Activated CD4-positive, alpha-beta T cell treated with anti-CD3 and anti-CD28 coated beads, Interleukin-2, amount 10 ng/mL, durations not matched to agents 7 days and 5 days (primary cell): ENCODE measurements at places on chromosomes 11 and 22.
A peak's percentile ranks its signal among the peaks of the same experiment; 100 is the strongest.

DNA sequence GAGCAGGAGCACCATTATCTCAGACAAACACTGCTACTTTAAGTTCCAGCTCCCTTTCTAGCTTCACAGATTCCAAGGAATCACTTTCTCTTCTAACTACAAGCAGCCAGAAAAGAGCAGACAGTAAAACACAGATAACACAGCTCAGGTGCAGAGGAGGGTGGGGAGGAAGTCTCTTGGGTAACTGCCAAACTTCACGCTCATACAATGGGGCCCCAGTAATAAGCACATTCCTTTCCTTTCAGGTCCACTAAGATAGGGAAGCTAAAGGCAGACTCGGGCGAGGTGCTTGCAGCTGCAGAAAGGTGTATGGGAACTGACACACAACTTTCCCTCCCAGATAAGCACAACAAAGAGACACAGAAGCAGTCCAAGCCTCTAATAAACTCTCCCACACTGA is 69.2 kb upstream of the OR9G4 start:
- H3K4me1 ChIP-seq = no peaks in the 10 kb centered on the region
- H3K36me3 ChIP-seq = no peaks in the 10 kb centered on the region
- H3K4me3 ChIP-seq = no peak overlapping the region
- H3K27ac ChIP-seq = no peak overlapping the region
- no peaks in the 10 kb centered on the region for H3K27me3 ChIP-seq
- no peak for DNase-seq

DNA sequence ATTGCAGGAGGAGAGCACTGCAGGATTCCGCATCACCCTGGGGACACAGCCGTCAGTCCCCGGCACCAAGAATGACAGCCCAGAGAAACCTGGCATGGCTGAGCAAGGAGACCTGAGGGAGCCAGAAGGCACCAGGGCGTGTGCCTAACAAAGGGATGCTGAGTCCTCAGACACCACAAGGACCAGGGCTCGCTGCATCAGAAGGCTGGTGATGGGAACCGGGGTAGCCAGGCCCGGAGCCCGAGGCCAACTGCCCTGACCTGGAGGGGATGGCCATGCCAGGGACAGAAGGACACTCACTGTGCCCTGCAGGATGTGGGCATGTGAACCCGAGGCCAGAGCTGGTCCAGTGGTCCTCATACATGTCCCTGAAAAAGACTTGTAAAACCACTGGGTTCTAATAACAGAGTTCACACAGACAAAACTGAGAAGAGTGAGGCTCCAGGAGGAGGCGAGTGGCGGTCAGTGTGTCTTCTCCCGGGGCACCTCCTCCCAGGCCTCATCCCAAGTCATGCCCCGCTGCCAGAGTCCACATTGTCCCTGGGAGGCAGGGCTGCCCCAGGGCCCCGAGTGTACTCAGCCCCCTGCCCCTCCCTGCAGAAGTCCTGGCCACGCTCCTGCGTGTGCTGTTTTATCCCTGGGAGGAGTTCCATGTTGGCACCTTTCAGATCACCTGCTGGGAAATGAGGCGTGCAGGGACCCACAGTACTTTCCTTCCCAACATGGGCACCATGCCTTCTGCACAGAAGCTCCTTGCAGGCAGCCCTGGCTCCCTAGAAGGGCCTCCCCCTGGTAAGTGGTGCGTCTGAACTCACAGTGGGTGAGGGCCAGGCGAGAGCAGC is 42.5 kb downstream of the TBX1 start:
- H3K4me3 ChIP-seq = no peak overlapping the region
- no peak for DNase-seq
- H3K27me3 ChIP-seq = no peaks in the 10 kb centered on the region
- H3K27ac ChIP-seq = no peak overlapping the region
- no peaks in the 10 kb centered on the region for H3K36me3 ChIP-seq

DNA sequence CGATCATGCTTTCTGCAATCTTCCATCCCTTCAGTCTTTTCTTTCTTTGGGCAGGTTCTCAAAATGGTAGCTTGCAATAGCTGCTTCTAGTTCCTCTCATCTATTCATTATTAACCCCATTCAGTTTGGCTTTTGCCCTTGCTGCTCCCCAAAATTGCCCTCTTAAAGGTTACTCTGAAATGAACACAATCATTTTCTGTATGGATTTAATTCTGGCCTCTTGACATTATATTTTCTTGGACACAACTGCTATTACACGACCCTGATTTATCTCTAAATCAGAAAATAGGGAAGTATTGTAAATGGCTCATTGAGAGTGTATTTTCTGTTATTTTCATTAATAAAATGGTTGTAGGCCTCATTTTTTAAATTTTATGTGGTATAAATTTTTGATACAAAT is at the start of gene ANGPTL5:
Gene ANGPTL5, minus strand, starts transcription at position 101 of the 400 bp plus-strand sequence. CDS start 8,613 bp downstream, outside the sequence.
- peak within 1 kb of the TSS; percentile 87 for H3K4me3 ChIP-seq
- no peaks in the 10 kb centered on the region for H3K27me3 ChIP-seq
- DNase-seq = no peak
- H3K4me1 ChIP-seq = peaks cover 25% of the 10 kb centered on the region

- peaks cover 46% of the 10 kb centered on the region for H3K4me1 ChIP-seq
- H3K27ac ChIP-seq = no peak overlapping the region
- no peak overlapping the region for H3K4me3 ChIP-seq
- H3K27me3 ChIP-seq = no peaks in the 10 kb centered on the region
These were observed 126.7 kb upstream of the MTMR2 start for GRCh38 chr11:96050435-96051182.

- H3K27me3 ChIP-seq = peaks cover 42% of the 10 kb centered on the region
- DNase-seq = no peak
- no peak overlapping the region for H3K4me3 ChIP-seq
- no peaks in the 10 kb centered on the region for H3K36me3 ChIP-seq
- H3K4me1 ChIP-seq = no peaks in the 10 kb centered on the region
These were observed 117.4 kb downstream of the RRM1 start for GRCh38 chr11:4211991-4212390.

DNA sequence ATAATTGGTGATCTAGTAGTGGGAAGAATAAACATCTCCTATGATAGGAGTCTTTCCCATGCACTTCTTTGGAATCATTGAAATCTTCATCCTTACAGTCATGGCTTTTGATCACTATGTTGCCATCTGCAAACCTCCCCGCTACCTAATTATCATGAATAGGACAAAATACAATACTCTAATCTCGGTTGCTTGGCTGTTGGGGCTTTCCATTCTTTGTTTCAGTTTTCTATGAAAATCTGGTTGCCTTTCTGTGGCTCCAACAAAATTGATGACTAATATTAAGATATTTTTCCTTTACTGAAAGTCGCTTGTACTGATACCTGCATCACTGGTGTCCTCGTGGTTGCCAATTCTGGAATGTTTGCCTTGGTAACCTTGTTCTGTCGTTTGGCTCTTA is 11.9 kb downstream of the OR4C6 start:
- no peak for DNase-seq
- H3K27ac ChIP-seq = no peak overlapping the region
- no peaks in the 10 kb centered on the region for H3K36me3 ChIP-seq
- no peaks in the 10 kb centered on the region for H3K27me3 ChIP-seq
- no peaks in the 10 kb centered on the region for H3K4me1 ChIP-seq

DNA sequence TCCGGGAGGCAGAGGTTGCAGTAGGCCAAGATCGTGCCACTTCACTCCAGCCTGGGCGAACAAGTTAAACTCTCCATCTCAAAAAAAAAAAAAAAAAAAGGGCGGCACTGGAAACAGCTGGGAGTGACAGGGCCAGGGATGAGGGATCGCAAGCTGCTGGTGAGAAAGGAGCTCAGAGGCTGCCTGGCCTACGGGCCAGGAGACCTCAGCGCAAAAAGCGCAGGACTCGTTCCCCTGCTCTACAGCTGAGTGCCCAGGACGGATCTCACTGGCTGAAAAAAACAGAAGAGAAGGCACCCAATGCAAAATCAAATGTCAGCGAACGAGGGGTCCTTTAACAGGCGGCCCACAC is 650 bp upstream of the NUP50 start:
- H3K27me3 ChIP-seq = no peaks in the 10 kb centered on the region
- DNase-seq = no peak
- peak overlapping the region; percentile 92 for H3K27ac ChIP-seq
- H3K36me3 ChIP-seq = peaks cover 30% of the 10 kb centered on the region

- H3K36me3 ChIP-seq = peaks cover 53% of the 10 kb centered on the region
- no peak overlapping the region for H3K4me3 ChIP-seq
- DNase-seq = no peak
- no peaks in the 10 kb centered on the region for H3K27me3 ChIP-seq
- no peak overlapping the region for H3K27ac ChIP-seq
- peaks cover 19% of the 10 kb centered on the region for H3K4me1 ChIP-seq
These were observed 10.5 kb downstream of the ARL14EP start for GRCh38 chr11:30333405-30333804.

DNA sequence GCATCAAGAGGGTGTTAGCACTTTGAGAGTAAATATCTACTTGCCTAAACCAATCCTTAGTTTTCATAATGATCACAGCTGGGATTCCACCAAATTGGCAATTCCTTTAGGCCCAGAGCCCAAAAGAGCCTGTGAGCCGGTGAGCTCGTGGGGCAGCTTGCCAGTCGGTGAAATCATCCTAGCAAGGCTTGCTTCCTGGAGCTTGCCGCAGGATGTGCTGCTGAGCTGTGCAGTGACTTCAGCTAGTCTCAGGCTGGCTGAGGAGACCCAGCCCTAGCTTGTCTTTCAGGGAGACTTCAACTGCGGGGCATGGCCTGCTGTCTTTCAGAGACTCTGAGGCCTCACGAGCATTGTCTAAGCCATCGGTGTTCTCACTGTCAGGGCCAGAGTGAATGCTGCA is 73.6 kb upstream of the SUSD2 start:
- H3K36me3 ChIP-seq = peaks cover 40% of the 10 kb centered on the region
- H3K27ac ChIP-seq = no peak overlapping the region
- no peak overlapping the region for H3K4me3 ChIP-seq
- no peaks in the 10 kb centered on the region for H3K27me3 ChIP-seq

DNA sequence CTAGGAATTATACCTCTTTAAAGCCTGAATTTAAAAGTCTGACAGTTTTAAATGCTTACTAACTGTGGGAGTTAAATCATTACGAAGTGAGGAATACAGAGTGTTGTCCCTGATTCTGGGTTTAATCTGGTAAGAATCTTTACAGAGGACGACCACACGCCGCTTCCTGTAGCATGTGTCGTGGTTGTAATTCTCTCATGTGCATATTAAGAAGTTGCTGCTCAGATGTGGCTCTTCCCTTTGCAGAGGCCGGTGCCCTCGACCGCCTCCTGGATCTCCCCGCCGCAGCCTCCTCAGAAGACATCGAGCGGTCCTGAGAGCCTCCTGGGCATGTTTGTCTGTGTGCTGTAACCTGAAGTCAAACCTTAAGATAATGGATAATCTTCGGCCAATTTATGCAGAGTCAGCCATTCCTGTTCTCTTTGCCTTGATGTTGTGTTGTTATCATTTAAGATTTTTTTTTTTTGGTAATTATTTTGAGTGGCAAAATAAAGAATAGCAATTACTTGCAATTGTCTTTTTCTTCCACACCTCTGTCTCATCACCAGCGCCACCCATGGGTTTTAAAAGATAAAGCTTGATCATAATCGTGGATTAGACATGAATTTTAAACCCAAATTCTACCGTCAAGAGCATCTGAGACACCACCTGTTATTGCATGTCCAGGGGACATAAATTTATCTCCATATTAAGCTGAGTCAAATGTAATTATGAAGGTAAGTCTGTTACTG is 6.5 kb downstream of the GAL start:
- peak; percentile 59 for DNase-seq
- no peak overlapping the region for H3K27ac ChIP-seq
- H3K36me3 ChIP-seq = no peaks in the 10 kb centered on the region
- H3K4me1 ChIP-seq = peaks cover 20% of the 10 kb centered on the region

DNA sequence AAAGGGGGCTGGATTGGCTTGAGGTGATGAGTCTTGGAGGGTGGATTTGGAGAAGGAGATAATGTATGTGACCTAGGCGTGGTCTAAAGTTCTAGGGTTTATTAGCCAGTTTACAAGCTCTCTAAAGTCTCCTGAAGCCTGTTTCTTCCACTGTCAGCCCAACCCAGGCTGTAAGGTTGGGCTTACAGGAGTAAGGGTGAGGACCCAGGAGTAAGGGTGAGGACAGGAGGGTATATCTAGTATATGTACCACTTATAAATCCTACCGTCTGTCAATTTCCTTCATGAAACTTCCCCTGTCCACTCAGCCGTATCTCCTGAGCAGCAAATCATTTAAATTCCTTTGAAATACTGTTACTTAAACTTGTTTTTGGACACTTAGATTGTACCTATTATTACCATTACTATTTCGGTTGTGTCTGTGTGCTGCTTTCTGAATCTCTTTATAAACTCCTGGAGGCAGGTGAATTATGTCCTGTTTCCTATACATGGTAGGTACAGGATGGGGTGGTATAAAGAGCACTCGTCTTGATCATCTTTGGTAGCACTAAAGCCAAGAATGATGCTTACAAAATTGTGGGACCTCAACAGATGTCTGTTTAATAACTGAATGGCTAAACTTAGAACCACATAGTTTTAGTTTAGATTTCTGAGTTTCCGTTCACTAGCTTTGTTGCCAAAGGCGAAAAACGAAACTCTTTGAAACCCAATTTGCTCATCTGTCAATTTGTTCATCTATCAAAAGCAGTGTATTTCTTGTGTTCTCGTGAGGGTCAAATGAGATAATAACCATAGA is 192.0 kb downstream of the GRIK4 start:
- no peak for DNase-seq
- H3K36me3 ChIP-seq = no peaks in the 10 kb centered on the region

- peaks cover 55% of the 10 kb centered on the region for H3K36me3 ChIP-seq
- no peak overlapping the region for H3K27ac ChIP-seq
- peaks cover 50% of the 10 kb centered on the region for H3K4me1 ChIP-seq
- DNase-seq = no peak
These were observed 19.6 kb downstream of the MORC2 start for GRCh38 chr22:30948930-30949342.

- no peak overlapping the region for H3K4me3 ChIP-seq
- no peaks in the 10 kb centered on the region for H3K27me3 ChIP-seq
- H3K36me3 ChIP-seq = no peaks in the 10 kb centered on the region
- no peaks in the 10 kb centered on the region for H3K4me1 ChIP-seq
- DNase-seq = no peak
These were observed 535.1 kb downstream of the KCNA4 start for GRCh38 chr11:29481738-29482137.

DNA sequence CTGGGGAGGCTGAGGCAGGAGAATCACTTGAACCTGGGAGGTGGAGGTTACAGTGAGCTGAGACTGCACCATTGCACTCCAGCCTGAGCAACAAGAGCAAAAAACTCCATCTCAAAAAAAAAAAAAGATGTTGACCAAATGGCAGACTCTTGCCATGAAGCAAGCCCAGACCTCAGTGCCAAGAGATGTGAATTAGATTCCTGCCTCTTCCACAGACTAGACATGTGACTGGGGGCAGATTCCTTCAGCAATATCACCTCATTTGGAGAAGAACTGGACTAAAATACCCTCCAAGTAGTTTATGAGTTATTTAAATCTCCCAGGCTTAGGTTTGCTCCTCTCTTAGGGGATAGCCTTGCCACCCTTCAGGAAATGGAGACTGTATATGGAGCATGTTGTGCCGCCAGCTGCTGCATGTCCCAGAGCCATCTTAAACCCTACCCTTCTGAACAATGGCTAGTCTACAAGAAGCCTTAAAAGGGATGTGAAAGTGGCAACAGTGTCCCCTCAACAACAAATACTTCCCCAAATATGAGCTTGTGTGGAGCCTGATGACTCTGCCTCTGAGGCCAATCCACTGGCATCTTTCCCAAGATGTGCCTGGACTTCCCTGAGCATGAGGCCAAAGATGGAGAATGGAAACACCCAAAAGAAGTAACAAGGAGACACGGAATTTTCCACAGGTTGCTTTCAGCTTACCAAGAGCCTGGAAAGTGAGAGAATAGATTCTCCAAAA is 763 bp upstream of the MS4A7 start:
- H3K36me3 ChIP-seq = no peaks in the 10 kb centered on the region
- peaks cover 14% of the 10 kb centered on the region for H3K27me3 ChIP-seq
- no peak overlapping the region for H3K27ac ChIP-seq
- H3K4me3 ChIP-seq = no peak overlapping the region
- no peak for DNase-seq
- H3K4me1 ChIP-seq = peaks cover 9% of the 10 kb centered on the region

- no peak overlapping the region for H3K27ac ChIP-seq
- no peaks in the 10 kb centered on the region for H3K36me3 ChIP-seq
- H3K4me1 ChIP-seq = no peaks in the 10 kb centered on the region
- H3K4me3 ChIP-seq = no peak overlapping the region
- DNase-seq = no peak
These were observed 8.5 kb downstream of the A4GALT start for GRCh38 chr22:42711895-42712837.
